T-helper 17 cell (primary cell): ENCODE measurements at places on chromosomes 16 and 17.

DNA sequence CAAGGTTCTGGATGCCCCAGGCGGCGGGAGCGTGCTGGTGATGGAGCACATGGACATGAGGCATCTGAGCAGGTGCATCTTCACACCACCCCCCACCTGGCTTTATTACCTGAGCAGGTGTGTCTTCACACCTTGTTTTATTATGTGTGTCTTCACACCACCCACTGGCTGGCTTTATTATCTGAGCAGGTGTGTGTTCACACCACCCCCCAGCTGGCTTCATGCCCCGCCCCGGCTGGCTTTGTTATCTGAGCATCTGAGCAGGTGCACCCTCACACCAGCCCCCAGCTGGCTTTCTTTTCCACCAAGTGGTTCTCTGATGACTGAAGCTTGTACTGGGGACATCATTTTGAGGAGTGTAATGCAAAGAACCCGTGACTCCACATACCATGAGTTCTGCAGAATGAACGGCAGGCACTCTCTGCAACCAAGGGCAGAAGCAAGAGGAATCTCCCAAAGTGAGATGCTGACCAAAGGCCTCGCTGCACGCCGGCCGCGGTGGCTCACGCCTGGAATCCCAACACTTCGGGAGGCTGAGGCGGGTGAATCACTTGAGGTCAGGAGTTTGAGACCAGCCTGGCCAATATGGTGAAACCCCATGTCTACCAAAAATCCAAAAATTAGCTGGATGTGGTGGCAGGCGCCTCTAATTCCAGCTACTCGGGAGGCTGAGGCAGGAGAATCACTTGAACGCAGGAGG, 2.6 kb downstream of the FN3KRP start:
- H3K4me3 ChIP-seq: no peak overlapping the region
- H3K4me1 ChIP-seq: peaks cover 13% of the 10 kb centered on the region
- H3K27me3 ChIP-seq: no peaks in the 10 kb centered on the region
- DNase-seq: no peak
- H3K27ac ChIP-seq: no peak overlapping the region

- H3K27ac ChIP-seq: peak overlapping the region; percentile 89
- H3K4me3 ChIP-seq: peak overlapping the region; percentile 2
- H3K27me3 ChIP-seq: no peaks in the 10 kb centered on the region
- H3K4me1 ChIP-seq: peaks cover 66% of the 10 kb centered on the region
- DNase-seq: no peak
Measured at GRCh38 chr17:57282296-57282695, 26.0 kb downstream of the MSI2 start.

GRCh38 chr17:42361781-42362186, 26.5 kb downstream of the STAT3 start:
- DNase-seq: no peak
- no peak overlapping the region for H3K4me3 ChIP-seq
- no peaks in the 10 kb centered on the region for H3K27me3 ChIP-seq

DNA sequence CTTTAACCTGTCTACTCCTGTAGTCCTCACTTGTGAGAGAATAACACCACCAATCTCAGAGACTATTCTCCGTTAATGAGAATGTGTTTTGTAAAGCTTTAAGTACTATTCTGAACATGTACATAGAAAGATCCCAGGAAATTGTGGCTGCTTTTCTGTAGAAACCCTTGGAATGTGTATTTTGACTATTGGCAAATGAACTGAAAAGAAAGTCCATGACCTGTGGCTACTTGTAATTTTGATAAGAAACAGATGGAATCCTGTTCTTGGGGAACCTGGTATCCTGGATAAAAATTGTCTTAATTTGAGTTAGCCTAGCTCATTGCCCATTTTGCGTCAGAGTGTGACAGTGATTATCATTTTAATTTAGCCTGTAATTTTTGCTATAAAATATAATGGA, 9.1 kb downstream of the CTCF start:
- peak overlapping the region; percentile 43 for H3K27ac ChIP-seq
- no peak overlapping the region for H3K4me3 ChIP-seq
- H3K27me3 ChIP-seq: no peaks in the 10 kb centered on the region

GRCh38 chr17:44919885-44920564, 4.7 kb upstream of the GFAP start:
- peak; percentile 32 for DNase-seq
- peaks cover 34% of the 10 kb centered on the region for H3K27me3 ChIP-seq
- no peaks in the 10 kb centered on the region for H3K4me1 ChIP-seq
- H3K36me3 ChIP-seq: no peaks in the 10 kb centered on the region
- H3K27ac ChIP-seq: no peak overlapping the region

DNA sequence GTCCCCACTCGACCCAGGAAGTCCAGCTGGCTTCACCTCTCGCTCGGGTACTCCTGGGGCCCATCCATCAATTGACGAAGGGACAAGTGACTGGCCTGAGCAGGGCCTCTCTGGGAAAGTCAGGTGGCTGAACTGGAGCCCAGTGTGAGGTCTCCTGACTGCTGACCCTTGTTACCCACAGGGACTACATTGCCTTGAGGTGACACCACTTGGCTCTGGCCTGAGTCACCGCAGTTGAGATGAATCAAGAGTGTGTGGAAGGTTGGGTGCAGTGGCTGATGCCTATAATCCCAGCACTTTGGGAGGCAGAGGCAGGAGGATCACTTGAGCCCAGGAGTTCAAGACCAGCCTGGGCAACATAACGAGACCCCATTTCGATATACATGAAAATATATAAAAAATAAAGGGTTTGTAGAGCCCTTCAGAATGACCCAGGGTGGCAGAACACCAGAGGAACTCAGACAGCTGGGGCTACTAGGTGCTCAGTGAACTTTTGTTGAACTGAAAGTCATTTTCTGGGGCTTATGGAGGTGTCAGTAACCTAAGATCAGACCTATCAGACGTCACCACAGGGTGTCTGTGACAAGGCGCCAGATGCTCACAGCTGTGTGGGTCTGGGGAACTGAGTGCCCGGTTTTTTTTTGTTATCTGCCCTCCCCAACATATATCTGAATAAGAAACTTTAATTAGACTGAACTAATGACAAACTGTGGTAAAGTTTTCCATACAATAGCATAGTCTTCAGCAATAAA, 14.8 kb upstream of the ZFP90 start:
- DNase-seq: no peak
- no peak overlapping the region for H3K4me3 ChIP-seq
- no peaks in the 10 kb centered on the region for H3K36me3 ChIP-seq
- H3K4me1 ChIP-seq: peaks cover 15% of the 10 kb centered on the region
- H3K27ac ChIP-seq: no peak overlapping the region

GRCh38 chr17:49787884-49788477, 500 bp upstream of the KAT7 start:
- peaks cover 34% of the 10 kb centered on the region for H3K4me1 ChIP-seq
- H3K36me3 ChIP-seq: peaks cover 3% of the 10 kb centered on the region
- peak overlapping the region; percentile 99 for H3K27ac ChIP-seq
- DNase-seq: no peak

- peaks cover 11% of the 10 kb centered on the region for H3K27me3 ChIP-seq
- peaks cover 2% of the 10 kb centered on the region for H3K36me3 ChIP-seq
- H3K4me3 ChIP-seq: no peak overlapping the region
- DNase-seq: no peak
- H3K27ac ChIP-seq: no peak overlapping the region
- peaks cover 3% of the 10 kb centered on the region for H3K4me1 ChIP-seq
Measured at GRCh38 chr17:57909551-57909950, 45.7 kb downstream of the CUEDC1 start.

DNA sequence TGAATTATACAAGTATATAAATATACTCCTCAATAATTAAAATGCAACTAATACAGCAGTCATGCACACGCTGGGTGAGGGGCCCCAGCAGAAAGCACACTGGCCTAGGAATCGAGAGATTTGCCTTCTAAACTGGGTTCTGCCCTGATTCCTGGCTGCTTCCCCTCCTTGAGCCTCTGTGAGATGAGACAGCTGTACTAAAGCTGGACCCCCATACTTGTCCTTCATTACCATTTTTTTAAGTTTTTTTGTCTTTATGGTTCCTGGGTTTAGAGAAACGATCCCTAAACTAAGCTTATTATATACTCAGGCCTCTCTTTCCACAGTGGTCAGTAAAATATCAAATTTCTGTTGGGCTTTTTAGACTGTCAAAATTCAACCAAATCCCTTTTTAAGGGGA, 195.1 kb upstream of the DYNLRB2 start:
- H3K27me3 ChIP-seq: peaks cover 23% of the 10 kb centered on the region
- no peak overlapping the region for H3K27ac ChIP-seq
- H3K4me3 ChIP-seq: no peak overlapping the region
- DNase-seq: no peak
- H3K4me1 ChIP-seq: peaks cover 4% of the 10 kb centered on the region
- H3K36me3 ChIP-seq: peaks cover 3% of the 10 kb centered on the region

- no peaks in the 10 kb centered on the region for H3K4me1 ChIP-seq
- no peak overlapping the region for H3K27ac ChIP-seq
- peaks cover 4% of the 10 kb centered on the region for H3K27me3 ChIP-seq
- H3K4me3 ChIP-seq: no peak overlapping the region
- no peaks in the 10 kb centered on the region for H3K36me3 ChIP-seq
Measured at GRCh38 chr17:79974566-79975497, 60.8 kb downstream of the TBC1D16 start.

GRCh38 chr17:76087531-76087930, 8.5 kb downstream of the ZACN start:
- H3K27ac ChIP-seq: no peak overlapping the region
- H3K4me1 ChIP-seq: no peaks in the 10 kb centered on the region
- no peak for DNase-seq
- no peaks in the 10 kb centered on the region for H3K27me3 ChIP-seq

DNA sequence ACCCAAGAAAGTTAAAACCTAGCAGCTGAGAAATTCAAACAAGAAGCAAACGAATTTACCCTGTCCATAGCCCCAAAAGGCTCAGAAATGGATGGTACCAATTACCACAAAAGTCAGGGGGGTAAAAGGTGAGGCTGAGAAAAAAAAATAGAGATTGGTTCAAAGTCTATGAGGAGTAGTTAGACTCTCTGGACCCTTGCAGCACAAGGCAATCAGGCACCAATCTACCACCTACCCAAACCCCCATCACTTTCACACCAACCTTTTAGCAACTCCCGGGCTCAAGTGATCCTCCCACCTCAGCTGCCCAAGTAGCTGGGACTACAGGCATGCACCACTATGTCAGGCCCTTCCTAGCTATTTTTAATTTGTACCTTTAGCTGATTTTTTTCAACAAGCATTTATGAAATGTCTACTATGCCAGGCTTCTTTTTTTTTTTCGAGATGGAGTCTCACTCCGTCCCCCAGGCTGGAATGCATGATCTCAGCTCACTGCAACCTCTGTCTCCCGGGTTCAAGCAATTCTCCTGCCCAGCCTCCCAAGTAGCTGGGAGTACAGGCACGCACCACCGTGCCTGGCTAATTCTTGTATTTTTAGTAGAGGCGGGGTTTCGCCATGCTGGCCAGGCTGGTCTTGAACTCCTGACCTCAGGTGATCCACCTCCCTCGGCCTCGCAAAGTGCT, 40.8 kb downstream of the USP32 start:
- no peak overlapping the region for H3K4me3 ChIP-seq
- H3K4me1 ChIP-seq: peaks cover 23% of the 10 kb centered on the region
- no peaks in the 10 kb centered on the region for H3K27me3 ChIP-seq
- DNase-seq: no peak
- H3K36me3 ChIP-seq: peaks cover 2% of the 10 kb centered on the region

DNA sequence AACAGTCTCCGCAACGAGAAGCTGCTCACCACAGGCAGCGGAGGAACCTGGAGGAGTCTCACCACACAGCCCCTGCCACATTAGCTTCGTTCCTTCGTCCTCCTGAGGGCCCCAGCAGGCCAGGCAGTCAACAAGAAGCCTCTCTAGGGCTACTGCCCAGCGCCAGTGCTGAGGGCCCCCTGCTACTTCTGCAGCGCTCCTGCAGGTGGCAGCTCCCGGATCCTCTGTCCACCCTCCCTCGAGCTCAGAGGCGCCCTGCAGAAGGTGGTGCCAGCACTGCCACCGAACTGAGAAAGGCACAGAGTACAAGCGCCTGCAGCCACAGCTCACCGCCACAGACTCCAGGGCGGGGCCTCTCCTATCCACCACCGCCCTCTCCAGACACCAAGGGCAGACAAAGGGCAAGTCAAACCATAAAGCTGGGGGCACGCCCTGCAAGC, 27.3 kb downstream of the KDM8 start:
- DNase-seq: peak; percentile 64
- H3K36me3 ChIP-seq: peaks cover 2% of the 10 kb centered on the region
- H3K27me3 ChIP-seq: no peaks in the 10 kb centered on the region
- peaks cover 63% of the 10 kb centered on the region for H3K4me1 ChIP-seq
- peak overlapping the region; percentile 90 for H3K4me3 ChIP-seq
- H3K27ac ChIP-seq: peak overlapping the region; percentile 100
